KG1 (cell line): ENCODE measurements at places on chromosomes 4 and X.

DNA sequence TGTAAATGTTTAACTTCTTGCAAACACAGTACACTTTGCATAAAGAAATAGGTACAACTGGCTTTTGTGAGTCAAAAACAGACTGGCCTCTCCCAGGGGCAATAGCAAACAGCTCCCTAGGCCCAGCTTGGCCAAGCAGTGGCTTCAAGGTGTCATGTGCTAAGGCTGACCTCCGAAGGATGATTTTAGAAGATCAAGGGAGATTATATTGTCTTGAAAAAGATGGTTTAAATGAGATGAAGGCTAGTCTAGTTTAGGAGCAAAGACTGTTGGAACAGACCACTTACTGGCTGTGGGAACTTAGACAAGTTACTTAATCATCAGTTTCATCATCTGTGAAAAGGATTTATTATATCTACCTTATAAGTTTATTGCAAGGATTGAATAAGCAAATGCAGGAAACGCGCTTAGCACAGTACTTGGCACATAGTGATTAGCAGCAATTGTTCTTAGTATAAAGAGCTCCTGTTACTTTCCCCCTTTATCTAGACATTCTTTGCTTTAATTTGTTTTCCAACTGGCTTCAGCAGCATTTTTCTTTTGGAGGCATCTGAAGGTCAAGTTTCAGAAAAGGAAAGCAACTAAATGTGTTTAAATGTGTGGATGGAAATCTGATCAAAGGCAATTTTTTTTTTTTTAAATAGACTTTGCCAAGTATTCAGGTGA, 17.2 kb downstream of the ANXA3 start:
- no peak for DNase-seq

- no peak for DNase-seq
These were observed 168.5 kb upstream of the SH3RF1 start for GRCh38 chr4:169439244-169439643.

- no peak for DNase-seq
These were observed 55.7 kb downstream of the ANTXR2 start for GRCh38 chr4:80017125-80017854.

GRCh38 chr4:48247142-48247877, 22.3 kb downstream of the TEC start:
- peak; percentile 57 for DNase-seq

DNA sequence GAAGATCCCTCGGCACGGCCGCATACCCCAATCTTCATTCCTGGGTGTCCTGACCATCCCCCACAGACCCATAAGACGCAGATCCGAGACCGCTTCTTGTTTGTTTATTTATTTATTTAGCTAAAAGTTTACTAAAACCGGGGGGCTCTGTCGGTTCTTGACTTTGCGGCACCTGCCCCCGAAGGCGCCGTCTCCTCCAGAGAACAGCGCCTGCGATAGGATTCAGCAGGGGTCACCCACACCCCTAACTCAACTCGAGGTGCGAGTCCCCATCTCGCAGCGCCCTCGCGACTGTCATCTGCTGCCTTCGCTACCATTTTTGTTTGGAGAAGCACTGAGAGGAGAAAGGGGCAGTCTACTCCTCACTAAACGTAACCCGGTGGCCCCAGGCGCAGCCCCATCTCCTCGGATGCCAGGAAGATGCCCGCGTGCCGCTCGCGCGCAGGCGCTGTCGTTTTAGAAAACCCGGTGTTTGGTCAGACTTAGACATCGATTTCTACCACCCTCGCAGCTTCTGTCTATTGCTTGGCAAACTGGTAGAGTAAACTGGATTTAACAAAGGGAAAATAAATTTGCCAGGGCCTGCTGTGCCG, 18.9 kb upstream of the GPR101 start:
- DNase-seq = no peak

- no peak for DNase-seq
These were observed 157.7 kb downstream of the CBR4 start for GRCh38 chr4:168852387-168852786.

GRCh38 chrX:30951003-30951402, 61.9 kb upstream of the TAB3 start:
- DNase-seq = no peak

DNA sequence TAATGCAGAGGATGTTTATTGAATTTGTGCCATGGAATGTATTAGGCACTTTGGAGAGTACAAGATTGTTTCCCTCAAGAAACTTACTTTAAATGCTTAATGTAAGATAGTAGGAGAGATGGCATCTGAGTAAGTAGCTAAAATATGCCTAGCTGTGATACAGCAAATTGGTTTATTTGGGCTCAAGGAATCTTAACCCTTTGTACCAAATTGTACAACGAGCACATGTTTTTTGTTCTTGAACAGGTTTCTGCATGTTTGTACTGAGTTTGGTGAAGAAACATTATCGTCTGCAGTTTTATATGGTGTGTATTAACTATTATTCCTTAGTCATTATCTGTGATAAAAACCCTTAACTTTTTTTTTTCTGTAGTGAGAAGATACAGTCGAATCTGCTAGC, 48.6 kb downstream of the CDS1 start:
- DNase-seq = no peak

DNA sequence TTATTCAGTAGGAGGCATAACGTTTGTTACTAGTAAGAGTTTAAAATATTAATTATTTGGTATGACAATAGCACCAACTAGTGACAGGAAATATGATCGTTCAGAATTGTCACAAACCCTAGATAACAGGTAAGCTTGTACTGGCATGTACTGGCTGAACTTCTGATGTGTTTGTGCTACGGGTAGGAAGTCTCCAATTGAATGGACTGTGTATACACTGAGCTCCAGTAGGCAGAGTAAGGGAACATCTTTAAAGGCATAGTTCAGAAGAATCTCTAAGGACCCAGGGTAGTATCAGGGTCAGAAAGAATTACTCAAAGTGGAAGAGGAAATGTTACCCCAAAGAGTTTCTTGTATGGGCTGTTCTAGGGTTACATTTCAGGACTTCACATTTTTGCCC, 230.4 kb downstream of the EDA2R start:
- peak; percentile 1 for DNase-seq

GRCh38 chr4:66554826-66555225, 884.5 kb upstream of the EPHA5 start:
- DNase-seq = no peak

DNA sequence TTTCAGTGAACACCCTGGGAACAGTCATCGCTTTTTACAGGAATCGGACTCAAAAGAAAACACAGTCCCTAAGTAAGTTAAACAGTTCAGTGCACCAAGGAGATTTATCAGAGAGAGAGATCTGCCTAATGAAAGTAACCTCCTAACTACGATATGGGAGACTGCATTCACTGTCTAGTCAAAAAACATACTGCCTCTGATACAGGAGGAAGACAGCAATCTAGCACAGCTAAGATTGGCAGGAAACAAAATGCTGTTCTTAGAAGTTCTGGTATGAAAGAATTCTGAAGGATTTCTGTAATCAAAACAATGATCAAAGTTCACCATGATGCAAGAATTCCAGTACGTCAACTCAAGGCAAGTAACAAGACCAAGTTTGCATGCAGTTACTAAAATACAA, 92.8 kb downstream of the MAML3 start:
- no peak for DNase-seq

DNA sequence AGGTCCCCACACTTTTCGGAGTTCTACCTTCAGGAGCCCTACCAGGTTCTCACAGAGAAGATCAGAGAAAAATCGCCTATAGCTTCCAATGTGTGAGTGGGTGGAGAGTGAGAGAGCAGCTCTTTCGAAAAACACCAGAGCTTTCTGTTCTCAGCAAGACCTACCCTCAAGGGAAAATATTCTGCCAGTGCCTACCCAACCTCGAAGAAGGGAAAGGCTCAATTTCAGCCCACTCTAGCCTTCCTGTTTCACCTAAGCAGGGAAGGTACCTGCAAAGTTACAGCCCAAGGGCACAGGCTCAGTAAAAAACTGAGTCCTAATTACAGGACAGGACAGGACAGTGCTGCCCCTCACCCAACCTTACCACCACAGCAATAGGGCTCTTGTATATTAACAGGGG, 104.0 kb upstream of the WDR17 start:
- DNase-seq = no peak

GRCh38 chr4:17561195-17561909, 15.6 kb upstream of the LAP3 start:
- no peak for DNase-seq

GRCh38 chr4:141329174-141329569, 108.5 kb downstream of the ZNF330 start:
- DNase-seq = no peak

DNA sequence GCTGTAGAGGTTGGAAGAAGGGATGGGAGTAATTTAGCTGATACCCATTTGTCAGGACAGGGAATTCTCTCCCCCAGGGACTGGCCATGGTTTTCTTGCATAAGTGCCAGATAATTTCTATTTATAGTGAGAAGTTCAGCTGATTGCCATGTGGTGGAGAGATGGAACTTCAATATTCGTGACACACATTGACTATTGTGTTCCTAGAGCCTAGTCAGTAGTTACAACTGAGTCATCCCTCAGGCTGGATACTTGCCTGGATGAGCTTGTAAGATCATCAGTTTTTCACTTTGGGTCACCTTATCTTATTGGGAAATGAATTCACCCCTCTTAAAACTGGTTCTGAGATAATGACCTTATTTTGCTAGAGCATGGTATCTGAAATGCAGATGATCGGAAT, 32.2 kb downstream of the CFAP299 start:
- DNase-seq = no peak

GRCh38 chrX:15492469-15492868, 664 bp downstream of the PIR start:
- DNase-seq = no peak

DNA sequence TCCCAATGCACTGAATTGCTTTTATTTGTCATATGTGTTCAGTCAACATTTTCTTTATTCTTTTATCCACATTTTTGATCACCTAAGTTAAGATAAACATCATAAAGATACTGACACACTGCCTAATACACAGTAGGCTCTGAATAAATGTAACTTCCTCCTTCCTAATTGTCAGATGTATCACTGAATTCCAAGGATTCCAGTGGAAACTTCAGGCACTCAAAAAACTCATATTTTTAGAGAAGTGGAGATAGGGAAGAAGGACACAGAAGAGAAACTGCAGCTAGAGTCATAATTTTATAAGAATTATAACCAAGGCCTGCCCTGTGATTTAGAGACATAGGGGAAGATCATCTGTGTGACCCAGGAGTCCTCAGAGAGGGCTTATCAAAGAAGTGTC, 753.3 kb downstream of the ADGRL3 start:
- DNase-seq = no peak

GRCh38 chrX:389021-389441, 2.3 kb upstream of the PPP2R3B start:
- DNase-seq = no peak

GRCh38 chrX:150544835-150545770, 23.3 kb upstream of the MTM1 start:
- DNase-seq = no peak

GRCh38 chr4:185143601-185143969, 519 bp downstream of the SLC25A4 start:
- DNase-seq = no peak
